ENCODE measurements at places on chromosomes 16 and 17.

DNA sequence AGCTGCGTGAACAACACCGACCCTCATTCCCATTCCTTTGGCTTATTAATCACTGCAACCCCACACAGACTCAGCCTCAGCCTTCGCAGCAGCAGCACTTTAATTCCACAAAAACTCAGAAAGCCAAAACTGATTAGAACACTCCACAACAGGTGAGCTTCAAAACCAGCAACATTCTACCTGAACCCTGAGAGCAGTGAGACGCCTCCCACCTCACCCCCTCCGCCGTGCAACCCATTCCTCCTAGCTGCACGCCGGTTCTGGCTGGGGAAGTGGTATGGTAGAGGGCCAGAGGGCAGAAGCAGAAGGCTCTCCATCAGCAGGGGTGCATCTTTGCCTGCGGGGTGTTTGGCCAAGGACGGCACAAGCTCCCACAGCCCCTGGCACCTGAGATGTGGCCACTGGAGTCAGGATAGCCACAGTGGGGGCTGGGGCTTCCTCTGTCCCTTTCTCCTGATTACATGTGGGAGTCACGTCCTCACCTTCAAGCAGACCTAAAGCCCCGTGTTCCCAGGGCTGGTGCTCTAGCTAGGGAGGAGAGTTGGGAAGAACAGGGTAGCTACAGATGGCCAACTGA is 1.6 kb downstream of the BORCS6 start:
- no peak for DNase-seq

- DNase-seq: no peak
Measured at GRCh38 chr16:7744546-7745264, 412.1 kb downstream of the RBFOX1 start.

DNA sequence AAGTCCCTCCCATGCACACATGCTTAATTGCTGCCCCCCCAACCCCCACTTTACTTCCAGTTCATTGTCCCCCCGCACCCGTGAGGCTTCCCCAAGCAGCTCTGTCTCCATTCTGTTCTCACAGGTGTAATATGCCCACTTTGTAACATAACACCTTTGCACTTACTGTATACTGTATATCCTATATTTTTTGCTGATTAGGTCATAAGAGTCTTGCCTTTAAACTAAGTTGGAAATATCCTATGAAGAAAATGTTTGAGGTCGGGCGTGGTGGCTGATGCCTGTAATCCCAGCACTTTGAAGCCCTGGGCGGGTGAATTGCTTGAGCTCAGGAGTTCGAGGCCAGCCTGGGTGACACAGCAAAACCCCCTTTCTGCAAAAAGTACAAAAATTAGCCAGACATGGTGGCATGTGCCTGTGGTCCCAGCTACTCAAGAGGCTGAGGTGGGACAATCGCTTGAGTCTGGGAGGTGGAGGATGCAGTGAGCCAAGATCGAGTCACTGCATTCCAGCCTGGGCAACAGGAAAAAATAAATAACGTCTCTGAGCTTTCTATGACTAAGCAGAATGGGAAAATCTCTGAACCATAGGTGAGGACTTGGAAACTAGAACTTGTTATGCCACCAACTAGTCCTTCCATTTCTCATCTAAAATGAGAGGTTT is 76.1 kb downstream of the TNRC6C start:
- no peak for DNase-seq

DNA sequence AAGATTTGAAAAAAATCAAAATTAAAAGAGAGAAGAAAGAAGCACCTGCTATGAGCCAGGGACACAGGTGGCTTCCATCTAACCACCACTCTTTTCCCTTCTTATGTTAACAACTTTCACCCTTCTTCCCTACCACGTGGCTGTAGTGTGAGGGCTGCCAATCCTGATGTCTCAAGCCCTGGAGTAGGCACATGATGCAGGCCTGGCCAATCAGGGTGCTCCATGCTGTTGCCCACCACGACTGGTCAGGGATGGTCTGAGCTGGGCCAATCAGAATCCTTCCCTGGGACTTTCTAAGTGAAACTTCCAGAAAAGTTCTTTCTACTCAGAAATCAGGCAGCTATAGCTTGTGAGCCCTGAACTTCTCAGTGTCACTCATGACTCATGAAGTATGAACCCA is 140.7 kb downstream of the SDK2 start:
- no peak for DNase-seq

- no peak for DNase-seq
Measured at GRCh38 chr17:73652886-73653480, 8.7 kb upstream of the SDK2 start.

- DNase-seq: peak; percentile 50
Measured at GRCh38 chr16:89484041-89484501, 6.3 kb downstream of the ANKRD11 start.

DNA sequence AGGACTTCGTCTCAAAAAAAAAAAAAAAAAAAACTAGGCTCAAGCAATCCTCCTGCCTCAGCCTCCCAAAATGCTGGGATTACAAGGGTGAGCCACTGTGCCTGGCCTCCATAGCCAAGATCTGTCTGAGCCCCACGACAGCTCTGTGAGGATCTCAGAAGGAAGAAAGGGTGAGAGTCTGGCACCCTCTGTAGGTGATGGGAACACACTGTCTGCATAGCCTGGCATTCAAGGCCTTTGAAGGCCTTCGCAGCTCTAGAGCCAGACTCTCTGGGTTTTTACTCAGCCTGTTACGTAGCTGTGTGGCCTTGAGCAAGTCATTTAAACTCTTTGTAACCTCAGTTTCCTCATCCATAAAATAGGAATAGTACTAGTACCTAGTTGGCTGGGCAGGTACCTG is 6.3 kb upstream of the XPO6 start:
- peak; percentile 67 for DNase-seq

- no peak for DNase-seq
Measured at GRCh38 chr16:84712138-84712671, 12.4 kb downstream of the USP10 start.

DNA sequence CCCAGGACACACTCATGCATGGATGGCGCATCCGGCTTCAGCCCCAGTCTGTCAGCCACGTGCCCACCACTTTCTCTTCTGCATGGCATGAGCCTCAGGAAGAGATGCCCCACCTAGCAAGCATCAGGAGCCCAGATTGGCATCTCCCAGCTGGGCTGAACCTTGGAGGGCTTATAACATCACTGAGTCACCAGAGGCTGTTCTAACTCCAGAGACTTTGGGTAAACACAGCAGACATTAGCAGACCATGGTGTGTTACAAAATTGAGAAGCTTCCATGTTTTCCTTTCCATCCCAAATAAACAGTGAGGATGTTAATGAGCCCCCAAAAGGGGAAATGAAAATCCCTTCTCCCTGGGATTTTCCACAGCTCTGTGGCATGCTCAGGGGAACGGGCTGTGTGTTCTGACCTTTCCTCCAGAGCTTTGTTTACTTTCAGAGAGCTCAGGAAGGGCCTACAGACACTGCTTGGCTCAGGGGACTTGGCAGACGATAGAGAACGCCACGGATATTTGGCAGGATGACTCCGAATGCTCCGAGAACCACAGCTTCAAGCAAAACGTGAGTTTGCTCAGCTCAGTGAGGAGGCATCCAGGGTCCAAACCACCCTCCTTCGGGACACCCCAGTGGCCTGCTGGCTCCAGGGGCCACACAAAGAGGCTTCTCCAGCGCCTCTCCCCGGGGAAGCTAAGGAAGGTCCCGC is 16.5 kb downstream of the GLP2R start:
- no peak for DNase-seq

- peak; percentile 37 for DNase-seq
Measured at GRCh38 chr17:70636517-70637133, 467.3 kb downstream of the KCNJ2 start.

GRCh38 chr16:48586083-48586482 is 23.9 kb downstream of the N4BP1 start:
- no peak for DNase-seq

DNA sequence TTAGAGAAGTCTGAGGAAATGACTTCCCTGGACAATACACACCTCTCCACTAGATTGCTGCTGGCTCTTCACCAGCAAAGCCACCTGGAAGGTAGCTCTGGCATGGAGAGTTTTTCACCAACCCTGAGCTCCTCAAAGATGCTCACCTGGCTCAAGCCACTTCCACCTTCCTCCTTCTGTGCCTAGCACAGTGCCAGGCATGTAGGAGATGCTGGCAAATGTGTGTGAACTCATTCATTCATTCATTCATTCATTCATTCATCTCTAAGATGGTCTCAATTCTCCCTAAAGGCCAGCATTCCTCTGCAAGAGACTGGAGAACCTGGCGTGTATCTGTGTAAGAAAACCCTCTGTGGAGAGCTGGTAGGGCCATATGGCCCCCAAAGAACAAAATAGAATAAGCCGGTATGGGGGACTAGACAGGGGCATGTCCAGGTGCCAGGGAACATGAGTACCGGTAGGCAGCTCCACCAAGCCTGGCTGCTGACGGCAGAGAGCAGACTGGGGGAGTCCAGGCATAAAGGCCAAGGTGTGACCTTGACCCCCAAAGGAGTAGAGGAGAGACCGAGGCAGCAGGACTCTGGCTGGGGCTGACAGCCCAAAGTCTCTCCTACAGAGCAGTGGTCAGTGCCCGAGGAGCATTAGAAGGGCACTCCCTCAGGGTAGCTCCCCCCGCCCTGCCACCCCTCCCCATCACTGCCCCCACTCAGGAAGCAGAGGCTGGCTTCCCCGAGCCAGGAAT is 132.2 kb upstream of the TNRC6C start:
- no peak for DNase-seq

- no peak for DNase-seq
Measured at GRCh38 chr17:72723711-72724110, 368.8 kb downstream of the SLC39A11 start.

- DNase-seq: no peak
Measured at GRCh38 chr17:37107406-37108083, 158.8 kb downstream of the AATF start.

DNA sequence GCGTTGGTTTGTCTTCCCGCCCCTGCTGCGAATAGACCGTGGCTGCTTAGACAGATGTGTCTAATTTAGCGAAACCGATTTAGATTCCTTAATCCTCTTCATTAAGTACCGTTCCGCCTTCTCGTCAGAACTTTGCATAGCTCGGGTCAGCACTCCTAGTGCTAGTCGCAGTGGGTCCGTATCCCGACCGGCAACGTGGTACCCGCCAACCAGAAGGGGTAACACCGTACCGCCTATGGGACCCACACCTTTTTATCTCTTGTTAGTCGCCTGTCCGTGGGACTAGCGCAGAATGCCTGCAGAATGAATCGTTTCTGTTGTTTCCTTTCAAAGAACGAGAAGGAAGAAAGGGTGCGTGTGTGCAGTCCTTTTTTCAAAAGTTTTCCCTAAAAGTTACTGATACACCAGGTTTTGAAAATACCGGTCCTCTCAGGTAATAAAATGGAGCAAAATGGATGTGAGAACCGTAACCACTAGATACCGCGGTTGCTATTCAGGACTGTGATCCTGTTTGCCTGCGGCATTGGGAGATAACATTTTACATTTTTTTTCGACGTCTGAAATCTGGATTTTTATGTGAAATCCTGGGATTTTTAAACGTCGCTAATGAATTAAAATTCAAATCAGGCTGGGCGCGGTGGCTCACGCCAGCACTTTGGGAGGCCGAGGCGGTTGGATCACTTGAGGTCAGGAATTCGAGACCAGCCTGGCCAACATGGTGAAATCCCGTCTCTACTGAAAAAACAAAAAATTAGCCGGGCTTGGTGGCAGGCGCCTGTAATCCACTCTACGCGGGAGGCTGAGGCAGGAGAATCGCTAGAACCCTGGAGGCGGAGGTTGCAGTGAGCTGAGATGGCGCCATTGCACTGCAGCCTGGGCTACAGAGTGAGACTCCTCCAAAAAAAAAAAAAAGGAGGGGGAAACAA is 998 bp upstream of the SRSF1 start:
- DNase-seq: no peak

GRCh38 chr16:87895641-87896141 is 26.4 kb upstream of the SLC7A5 start:
- DNase-seq: peak; percentile 96

GRCh38 chr17:28896884-28897768 is at the start of gene FLOT2:
Gene FLOT2 (minus strand): TSS chr17:28897733. CDS start chr17:28897574, 159 bp downstream.
- peak; percentile 60 for DNase-seq

DNA sequence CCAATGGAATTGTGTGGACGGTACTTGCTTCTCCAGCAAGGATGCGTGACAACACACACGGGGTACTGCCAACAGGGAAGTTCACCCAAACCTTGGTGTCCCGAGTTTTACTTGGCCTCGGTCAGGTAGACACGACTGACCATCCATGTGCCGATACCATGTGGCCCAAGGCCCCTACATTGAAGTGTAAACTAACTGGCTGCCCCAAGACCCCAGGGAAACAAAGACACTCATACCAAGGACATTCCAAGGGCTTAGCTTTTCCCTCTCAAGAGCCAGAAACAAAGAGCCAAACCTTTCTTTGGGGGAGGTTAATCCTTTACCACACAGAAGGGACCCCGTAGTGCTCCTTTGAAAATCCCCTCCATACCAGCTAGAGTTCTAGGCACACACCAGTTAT is 215.9 kb upstream of the TNRC6C start:
- DNase-seq: no peak

DNA sequence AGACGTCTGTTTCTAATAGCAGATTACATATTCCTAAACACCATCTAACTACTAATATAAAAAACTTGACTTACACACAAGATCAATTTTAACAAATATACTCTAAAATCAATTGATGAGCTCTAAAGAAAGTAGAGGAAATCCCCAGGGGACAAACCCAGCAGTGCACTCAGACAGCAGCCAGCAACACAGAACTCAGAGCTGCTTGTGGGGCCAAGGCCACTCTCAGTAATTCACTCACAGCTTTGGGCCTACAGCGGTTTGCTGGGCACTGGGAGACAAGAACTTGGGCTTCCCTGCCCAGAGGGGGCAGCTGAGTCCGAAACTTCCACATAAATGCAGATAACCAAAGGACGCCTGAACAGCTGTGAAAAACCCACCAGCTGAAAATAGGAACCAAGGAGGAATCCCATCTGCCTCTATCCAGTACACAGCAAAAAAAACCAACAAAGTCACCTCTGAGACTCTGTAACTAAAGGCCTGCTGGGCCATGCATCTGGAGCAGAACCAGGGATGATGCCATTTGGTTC is 21.4 kb downstream of the NPLOC4 start:
- no peak for DNase-seq

DNA sequence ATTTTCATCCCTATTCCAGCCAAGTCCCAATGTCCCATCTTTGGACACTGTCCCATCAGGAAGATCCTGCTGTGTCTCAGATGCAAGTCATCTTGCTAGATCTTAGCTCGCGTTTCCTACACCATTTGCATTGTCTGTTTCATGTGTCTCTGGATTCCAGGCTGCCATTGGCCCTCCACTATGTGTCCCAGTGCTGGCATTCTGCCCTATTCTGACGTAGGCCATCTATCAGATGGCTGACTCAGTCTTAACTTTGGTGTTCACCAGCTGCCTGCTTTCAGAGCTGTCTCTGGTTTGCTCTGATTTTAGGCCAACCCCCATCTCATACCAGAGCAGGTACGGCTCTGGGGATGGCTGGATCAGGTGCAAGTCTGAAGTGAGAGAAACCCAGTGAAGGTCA is 300.9 kb upstream of the ASIC2 start:
- no peak for DNase-seq

GRCh38 chr17:44522883-44523671 is 19.9 kb upstream of the GPATCH8 start:
- DNase-seq: peak; percentile 74

- no peak for DNase-seq
Measured at GRCh38 chr17:60147553-60148223, 2.1 kb upstream of the CA4 start.

GRCh38 chr17:17868641-17869522 is 32.1 kb upstream of the SREBF1 start:
- DNase-seq: no peak

Data from activated CD4-positive, alpha-beta T cell treated with anti-CD3 and anti-CD28 coated beads, Interleukin-2, Interleukin-6, amounts not matched to agents 100 ng/mL and 50 ng/mL, durations not matched to agents 16 hours and 8 hours (primary cell).